Colonic mucosa (tissue), 4 donors: ENCODE measurements at places on chromosomes 2 and 18. TPM values are rescaled to one million over a fixed set of nuclear protein-coding genes. Genes with fewer than 3 reads are reported as not detected.

Gene COLEC11
- total RNA-seq, result 0.47 TPM

Gene MRPL19
- 58.3 TPM for total RNA-seq

Gene MGAT4A
- 125 TPM for total RNA-seq

Gene HOXD8
- 3.1 TPM for total RNA-seq

Gene PCGF1
- total RNA-seq, result 16.1 TPM

Gene PUM2
- total RNA-seq, result 87.7 TPM

GRCh38 chr2:27752551-27753237 lies 18.8 kb upstream of the MRPL33 start:
- peak overlapping the region; percentile 55 for H3K27ac ChIP-seq
- peak; percentile 51 for DNase-seq
- H3K4me1 ChIP-seq, result no peaks in the 10 kb centered on the region
- H3K36me3 ChIP-seq, result no peaks in the 10 kb centered on the region
- no peaks in the 10 kb centered on the region for H3K27me3 ChIP-seq

DNA sequence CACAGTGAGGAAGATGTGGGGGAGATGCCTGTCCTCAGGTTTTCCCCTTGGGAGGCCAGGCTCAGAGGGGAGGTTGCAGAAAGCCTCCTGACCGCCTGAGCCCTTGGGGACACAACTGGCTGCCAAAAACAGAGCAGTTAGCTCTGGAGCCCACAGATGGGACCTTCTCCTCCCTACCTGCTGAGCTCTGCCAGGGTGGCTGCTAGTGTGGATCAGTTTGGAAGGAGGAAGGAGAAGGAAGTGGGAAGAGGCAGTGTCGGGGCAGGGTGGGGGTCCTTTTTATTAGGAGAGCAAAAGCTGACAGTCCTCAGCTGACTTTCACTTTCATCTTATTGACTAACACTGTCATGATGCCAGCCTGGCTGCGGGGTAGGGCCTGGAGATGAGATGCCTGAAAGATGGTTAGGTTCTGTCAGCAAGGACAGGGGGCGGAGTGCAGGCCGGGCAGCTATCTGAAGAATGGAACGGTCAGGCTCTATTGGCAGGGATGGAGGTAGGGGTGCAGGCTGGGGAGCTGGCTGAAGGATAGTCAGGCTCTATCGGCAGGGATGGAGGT lies 188.5 kb upstream of the HDAC4 start:
- no peak overlapping the region for H3K4me3 ChIP-seq
- H3K36me3 ChIP-seq, result no peaks in the 10 kb centered on the region
- no peaks in the 10 kb centered on the region for H3K27me3 ChIP-seq
- DNase-seq, result no peak

GRCh38 chr2:24359129-24360049 lies 947 bp downstream of the ITSN2 start:
- no peaks in the 10 kb centered on the region for H3K36me3 ChIP-seq
- peak; percentile 69 for DNase-seq
- H3K27me3 ChIP-seq, result no peaks in the 10 kb centered on the region
- peak overlapping the region; percentile 81 for H3K4me3 ChIP-seq
- H3K27ac ChIP-seq, result peak overlapping the region; percentile 86

DNA sequence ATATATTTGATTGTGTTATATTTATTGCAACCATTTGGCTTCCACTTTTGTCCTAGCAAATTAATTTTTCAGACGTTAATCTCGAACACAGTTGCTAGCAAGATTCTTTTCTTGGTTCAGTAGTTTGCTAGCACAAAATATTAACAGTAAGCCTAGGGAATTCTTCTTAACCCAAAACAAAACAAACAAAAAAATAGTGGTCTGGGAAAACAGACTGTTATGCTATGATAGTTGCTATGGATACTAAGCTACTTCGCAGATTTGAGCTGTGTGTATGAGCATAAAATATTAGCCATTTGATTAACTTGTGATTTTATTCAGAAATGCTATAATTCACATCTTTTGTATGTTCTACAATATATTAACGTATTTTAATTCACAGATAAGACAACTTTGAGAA lies 541.5 kb upstream of the NETO1 start:
- H3K36me3 ChIP-seq, result no peaks in the 10 kb centered on the region
- H3K27me3 ChIP-seq, result no peaks in the 10 kb centered on the region
- H3K4me3 ChIP-seq, result no peak overlapping the region
- no peaks in the 10 kb centered on the region for H3K4me1 ChIP-seq
- no peak for DNase-seq

GRCh38 chr18:63579616-63580015 lies 7.5 kb upstream of the SERPINB13 start:
- DNase-seq, result no peak
- no peaks in the 10 kb centered on the region for H3K36me3 ChIP-seq
- no peak overlapping the region for H3K4me3 ChIP-seq

GRCh38 chr18:80181642-80182461 lies 65.5 kb downstream of the PARD6G start:
- DNase-seq, result no peak
- no peaks in the 10 kb centered on the region for H3K27me3 ChIP-seq
- no peaks in the 10 kb centered on the region for H3K4me1 ChIP-seq
- no peak overlapping the region for H3K4me3 ChIP-seq
- no peaks in the 10 kb centered on the region for H3K36me3 ChIP-seq

DNA sequence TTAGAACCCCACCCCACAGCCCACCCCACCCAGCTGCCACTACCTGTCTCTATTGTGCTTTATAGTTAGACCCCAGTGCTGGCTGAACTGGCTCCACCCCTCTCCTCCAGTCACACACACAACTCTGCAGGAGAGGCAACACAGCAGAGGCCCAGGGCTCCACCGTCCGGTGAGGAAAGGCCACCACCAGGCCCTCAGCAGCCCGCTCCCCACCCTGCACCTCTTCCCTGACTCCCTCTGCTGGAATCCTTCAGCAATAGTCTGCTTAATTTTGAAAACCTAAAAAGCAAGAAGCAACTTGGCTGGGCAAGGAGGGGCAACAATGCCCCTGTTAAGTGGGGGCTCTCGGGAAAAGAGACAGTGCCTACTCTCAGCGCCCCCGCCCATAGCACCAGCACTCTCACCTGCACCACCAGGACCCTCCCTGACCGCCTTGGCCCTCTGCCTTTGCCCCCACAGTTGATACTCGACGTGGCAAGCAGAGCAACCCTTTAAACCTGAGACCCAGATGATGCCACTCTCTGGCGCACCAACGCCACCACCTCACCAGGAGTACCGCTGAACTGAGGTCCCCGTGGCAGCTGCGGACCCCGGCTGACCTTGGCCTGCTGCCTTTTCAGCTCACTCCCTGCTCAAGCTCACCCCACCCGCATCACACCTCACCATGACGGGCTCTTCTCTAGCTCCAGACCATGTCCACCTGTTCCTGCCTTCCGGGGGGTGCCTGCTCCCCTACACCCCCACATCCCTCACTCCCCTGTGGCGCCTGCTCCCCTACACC lies 45.7 kb downstream of the NDUFA10 start:
- H3K27ac ChIP-seq, result no peak overlapping the region
- H3K4me3 ChIP-seq, result no peak overlapping the region
- no peaks in the 10 kb centered on the region for H3K27me3 ChIP-seq

- H3K4me1 ChIP-seq, result peaks cover 3% of the 10 kb centered on the region
- no peak for DNase-seq
- H3K27me3 ChIP-seq, result no peaks in the 10 kb centered on the region
- H3K27ac ChIP-seq, result no peak overlapping the region
- H3K4me3 ChIP-seq, result no peak overlapping the region
- no peaks in the 10 kb centered on the region for H3K36me3 ChIP-seq
Observed at GRCh38 chr2:214574084-214574781, 163.4 kb downstream of the VWC2L start.
